NCI-H1694 (cell line): ENCODE measurements at places on chromosomes 4 and X.
A peak's percentile ranks its signal among the peaks of the same experiment; 100 is the strongest.

DNA sequence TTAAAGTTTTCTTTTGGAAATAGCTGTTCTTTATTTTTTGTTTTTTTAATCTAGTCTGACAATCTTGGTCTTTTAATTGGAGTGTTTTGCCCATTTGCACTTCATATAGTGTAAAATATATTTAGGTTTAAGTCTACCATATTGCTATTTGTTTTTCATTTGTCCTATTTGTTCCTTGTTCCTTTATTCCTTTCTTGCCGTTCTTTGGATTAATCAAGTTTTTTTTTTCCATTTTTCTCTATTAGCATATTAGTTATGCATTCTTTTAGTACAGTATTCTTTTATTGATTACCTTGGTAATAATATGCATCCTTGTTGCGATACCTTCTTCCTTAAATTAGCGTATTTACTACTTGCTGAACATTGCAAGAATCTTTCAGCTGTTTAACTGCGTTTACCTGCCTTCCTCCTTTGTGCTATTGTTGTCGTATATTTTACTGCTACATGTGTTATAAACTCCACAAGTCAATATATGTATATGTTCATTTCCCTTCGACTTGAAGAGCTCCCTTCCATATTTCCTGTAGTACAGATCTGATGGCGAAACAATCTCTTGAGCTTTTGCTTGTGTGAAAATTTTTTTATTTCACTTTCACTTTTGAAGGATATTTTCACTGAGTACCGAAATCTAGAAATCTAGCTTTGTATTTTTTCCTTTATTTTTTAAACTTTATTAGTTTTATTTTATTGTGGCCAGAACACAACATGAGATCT is 23.9 kb upstream of the RNF212 start:
- DNase-seq, result no peak

DNA sequence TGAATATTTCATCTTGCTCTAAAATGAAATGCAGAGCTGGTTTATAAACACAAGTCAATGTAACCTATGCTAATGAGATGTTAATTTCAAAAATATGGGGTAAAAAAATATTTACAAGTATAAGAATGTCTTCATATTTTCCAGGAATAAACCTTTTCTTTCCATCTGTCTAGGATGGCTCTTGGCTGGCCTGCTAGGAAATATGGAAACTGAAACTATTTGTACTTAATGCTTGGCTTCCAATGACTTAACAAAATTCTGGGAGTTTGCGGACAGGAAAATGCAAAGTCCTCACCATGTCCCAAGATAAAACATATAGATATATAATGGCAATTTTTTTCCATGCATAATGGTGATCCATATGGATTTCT is 168.1 kb downstream of the SCFD2 start:
- DNase-seq, result no peak

DNA sequence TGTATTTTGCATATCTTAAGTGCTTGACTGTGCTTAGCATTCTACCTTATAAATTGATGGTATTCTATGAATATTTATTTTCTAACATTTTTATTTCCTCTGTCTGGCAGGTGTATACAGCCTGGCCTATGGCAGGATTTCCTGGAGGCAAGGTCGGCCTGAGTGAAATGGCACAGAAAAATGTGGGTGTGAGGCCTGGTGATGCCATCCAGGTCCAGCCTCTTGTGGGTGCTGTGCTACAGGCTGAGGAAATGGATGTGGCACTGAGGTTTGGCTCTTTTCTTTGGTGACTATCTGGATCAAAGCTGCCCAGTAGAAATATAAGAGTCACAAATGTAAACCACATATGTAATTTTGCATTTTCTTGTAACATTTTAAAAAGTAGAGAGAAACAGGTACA is 6.5 kb upstream of the NUDT6 start:
- DNase-seq, result no peak

DNA sequence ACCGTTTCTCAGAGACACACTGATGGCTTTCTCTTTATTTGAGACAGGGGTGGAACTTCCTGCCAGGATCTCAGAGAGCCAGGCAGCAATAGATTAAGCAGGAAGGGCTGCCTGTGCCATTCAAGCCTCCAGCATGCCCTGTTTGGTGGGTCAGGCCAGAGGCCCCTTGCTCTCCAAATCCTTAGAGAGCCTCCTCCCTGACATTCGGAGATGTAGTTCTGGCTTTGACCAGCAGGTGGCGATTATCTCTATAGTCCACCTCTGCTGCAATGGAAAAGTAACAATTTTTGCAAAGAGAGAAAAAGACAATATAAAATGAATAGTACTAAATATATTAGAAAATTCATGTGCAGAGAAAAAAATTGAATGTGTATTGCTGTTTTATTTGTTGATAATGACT is 93.9 kb downstream of the NXF2B start:
- no peak for DNase-seq

DNA sequence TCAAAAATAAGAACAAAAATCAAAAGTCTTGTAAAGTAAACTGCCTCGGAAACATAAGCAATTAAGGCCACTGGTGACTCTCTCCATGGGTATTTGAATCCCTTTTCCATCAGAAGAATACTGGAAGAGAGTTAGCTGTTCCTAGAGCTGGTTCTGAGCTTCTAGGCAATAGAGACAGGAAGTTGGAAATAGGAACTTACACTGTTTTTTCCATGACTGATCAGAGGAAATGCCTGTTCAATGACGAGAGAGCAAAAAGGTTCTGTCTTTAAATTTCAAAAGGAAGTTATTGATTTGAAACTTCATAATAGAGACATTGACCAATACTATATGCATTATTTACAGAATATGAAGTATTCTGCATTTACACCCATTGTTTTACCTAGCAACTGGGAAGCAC is 503.5 kb upstream of the ARX start:
- no peak for DNase-seq

GRCh38 chr4:65960751-65961150 is 290.5 kb upstream of the EPHA5 start:
- DNase-seq, result no peak

- DNase-seq, result no peak
Measured at GRCh38 chrX:66022632-66023384, 17.1 kb downstream of the VSIG4 start.

- DNase-seq, result no peak
Measured at GRCh38 chr4:153332936-153333335, 11.6 kb upstream of the MND1 start.

GRCh38 chr4:112979881-112980421 is 69.5 kb upstream of the ANK2 start:
- no peak for DNase-seq

- DNase-seq, result no peak
Measured at GRCh38 chrX:21171181-21171580, 203.0 kb upstream of the CNKSR2 start.

- no peak for DNase-seq
Measured at GRCh38 chr4:159383562-159383931, 280.7 kb downstream of the RAPGEF2 start.

DNA sequence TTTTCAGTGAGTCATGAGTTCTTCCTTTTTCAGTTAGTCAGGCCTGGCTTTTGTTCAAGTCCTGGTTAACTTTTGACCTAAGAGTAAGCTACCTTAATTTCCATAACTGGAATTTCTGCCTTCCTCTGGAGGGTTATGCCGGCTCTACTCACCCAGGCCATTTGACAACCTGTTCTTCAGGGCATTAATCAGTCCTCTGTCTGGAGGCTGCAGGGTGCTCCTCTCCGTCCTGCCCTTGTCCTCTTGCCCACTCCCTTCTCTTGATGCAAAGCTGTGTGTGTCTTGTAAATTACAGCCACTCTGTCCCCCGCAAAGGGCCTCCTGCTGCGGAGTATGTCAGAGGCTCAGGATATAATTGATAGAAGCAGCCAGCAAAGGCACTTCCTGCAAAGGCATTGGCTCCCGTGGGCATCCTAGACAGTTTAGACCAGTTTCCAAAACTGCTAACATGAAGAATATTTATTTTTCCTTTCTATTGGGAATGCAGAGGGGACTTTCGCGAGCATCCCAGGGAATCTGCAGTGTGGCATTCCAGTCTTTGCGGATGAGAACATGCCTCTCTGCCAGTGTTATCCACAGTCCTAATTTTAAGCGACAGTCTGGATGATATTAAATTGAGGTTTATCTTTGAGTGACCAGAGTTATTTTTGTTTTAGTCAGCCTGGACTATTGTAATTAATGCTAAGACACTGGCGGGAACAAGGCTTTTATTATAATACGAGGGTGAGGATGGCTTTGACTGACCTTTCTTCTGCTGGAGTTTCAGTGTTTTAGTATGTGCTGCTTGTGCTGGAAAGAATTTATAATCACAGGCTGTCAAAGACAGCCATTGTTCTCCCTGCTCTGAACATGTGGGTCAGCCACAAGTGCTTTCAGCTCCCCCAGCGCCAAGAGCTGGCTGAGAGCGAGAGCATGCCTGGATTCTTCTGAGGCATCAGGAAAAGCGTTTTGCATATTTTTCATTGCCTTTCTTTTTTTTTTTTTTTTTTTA is 74.2 kb downstream of the LIMCH1 start:
- no peak for DNase-seq

DNA sequence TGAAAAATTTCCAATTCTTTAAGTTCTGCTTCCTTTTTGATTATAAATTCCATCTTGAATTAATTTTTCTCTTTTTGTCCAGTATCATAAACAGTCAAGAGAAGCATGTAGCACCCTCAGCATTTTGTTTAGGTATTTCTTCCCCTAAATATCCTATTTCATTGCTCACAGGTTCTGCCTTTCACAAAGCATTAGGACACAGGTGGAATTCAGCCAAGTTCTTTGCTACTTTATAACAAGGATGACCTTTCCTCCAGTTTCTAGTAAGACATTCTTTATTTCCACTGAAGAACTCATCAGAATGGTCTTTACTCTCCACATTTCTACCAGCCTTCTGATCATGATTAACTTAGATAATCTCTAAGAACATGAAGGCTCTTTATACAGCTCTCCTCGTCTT is 7.4 kb downstream of the SLC9B1 start:
- DNase-seq, result no peak

DNA sequence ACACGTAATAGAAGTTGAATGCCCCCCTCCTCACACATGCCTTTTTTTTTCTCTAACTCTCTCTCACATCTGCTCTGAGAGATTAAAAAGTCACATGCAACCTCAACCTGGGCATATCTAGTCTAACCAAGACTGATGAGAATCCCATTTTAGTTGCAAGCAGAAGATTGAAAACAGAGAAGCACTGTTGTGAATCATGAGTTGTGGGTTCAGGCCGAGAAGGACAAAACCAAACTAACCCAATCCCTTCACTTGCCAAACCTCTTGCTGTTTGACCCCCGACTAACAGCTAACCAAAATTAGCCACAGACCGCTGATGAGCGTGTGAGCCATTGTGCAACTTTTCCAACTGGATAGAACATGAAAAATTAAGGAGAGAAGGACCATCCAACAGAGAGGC is 31.8 kb downstream of the CXCL1 start:
- DNase-seq, result no peak

GRCh38 chrX:151923648-151924047 is 11.0 kb downstream of the MAGEA4 start:
- no peak for DNase-seq

- DNase-seq, result no peak
Measured at GRCh38 chr4:129092631-129093190, 628 bp downstream of the SCLT1 start.

DNA sequence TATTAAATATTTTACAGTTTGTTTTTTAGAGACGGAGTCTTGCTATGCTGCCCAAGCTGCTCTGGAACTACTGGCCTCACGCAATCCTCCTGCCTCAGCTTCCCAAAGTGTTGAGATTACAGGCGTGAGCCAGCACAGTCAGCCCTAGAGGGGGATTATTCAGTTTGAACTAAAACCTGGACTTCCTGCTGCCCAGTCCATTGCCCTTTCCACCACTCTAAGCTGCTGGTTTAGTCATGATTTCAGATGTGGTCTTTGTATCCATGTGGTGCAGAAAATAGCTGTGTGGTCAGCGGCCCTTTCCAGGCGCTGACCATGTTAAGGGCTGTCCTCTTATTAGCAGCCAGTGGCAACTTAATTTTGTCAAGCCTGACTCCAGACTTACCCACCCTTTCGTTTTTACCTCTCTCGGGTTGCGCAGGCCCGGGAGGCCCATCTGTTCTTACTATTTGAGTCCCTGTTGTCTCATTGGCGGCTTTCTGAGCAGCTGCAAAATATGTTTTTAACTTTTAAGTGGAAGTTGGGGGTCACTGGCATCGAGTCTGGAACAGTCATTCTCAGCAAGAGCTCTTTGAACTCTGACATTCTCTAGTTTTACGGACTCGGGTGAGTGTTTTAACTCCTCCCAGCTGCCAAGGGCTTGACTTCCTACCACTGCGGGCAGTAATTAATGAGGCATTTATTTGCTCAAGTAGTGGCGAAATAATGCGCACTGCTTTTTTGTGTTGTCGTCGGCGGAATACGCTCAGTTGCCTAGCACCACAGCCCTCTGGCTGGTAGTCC is 773 bp upstream of the VMA21 start:
- DNase-seq, result peak; percentile 46

- DNase-seq, result no peak
Measured at GRCh38 chr4:165600959-165601683, 222.3 kb downstream of the CPE start.

- no peak for DNase-seq
Measured at GRCh38 chr4:128775916-128776315, 33.6 kb upstream of the JADE1 start.
